ENCODE measurements at places on chromosomes 12 and 14.

- DNase-seq, result no peak
Observed at GRCh38 chr12:51388846-51389245, 2.4 kb downstream of the GALNT6 start.

DNA sequence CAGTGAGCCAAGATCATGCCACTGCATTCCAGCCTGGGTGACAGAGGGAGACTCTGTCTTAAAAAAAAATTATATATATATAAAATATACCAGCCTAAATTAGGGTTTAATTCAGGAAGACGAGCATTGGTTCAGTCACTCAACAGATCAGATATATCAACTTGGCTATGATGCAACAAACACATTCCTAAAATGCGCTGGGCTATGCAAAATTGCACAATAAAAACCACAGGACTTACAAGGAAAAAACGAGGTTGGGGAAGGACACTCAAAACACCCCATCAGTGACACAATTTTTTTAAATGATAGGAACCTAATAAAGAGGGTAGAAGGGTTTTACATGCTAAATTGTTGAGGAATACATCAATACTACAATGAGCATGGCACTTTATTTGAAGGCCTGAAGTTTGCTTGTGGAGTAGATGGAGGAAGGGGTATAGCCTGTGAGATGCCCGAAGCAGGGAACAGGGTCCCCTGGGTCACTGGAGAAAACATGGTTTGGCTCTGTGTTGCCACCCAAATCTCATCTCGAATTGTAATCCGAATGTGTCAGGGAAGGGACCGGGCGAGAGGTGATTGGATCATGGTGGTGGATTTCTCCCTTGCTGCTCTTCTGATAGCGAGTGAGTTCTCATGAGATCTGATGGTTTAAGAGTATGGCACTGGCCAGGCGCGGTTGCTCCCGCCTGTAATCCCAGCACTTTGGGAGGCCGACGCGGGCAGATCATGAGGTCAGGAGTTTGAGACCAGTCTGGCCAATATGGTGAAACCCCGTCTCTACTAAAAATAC, 71.2 kb downstream of the TNFAIP2 start:
- DNase-seq, result no peak

GRCh38 chr12:93536766-93537488, 35.5 kb upstream of the SOCS2 start:
- DNase-seq, result no peak

DNA sequence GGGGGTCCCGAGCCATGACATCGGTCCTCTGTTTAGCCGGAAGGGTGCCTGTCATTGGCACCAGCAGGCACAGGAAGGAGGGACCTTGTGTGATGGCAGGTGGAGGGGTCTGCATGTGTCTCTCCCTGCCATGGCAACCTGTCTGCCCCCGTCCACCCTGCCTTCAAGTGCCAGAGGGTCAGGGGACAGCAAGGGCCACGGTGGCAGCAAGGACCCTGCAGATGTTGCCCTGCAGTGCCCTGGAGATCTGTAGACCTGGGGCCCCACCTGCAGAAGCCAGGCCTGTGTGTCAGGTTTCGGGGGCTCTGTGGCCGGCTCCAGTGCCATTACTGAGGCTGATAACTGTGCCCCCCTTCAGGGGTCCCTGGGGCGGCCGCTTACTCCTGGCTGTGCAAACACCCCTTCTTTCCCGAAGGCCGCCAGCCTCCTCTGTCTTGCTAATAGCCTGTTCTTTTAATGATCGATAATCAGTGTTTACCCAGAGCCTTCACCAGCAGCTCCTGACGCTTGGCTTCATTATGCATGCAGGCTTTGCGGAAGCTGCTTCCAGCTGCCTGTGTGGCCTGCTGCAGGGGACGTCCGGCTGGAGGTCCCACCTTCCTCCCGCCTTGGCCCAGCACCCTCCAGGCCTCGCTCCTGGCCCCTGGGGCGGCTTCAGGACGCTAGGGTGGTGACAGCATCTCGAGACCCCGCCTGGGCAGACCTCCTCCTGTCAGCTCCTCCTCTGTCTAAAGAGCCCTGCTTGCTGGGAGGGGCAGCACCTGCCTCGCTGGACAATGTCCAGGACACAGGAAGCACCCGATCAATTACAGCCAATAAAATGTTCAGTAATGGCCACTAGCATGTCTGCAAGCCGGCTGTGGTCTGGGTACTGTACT, 153.0 kb downstream of the KIF26A start:
- no peak for DNase-seq

GRCh38 chr12:6345319-6346091, 3.6 kb upstream of the TNFRSF1A start:
- DNase-seq, result peak; percentile 39

DNA sequence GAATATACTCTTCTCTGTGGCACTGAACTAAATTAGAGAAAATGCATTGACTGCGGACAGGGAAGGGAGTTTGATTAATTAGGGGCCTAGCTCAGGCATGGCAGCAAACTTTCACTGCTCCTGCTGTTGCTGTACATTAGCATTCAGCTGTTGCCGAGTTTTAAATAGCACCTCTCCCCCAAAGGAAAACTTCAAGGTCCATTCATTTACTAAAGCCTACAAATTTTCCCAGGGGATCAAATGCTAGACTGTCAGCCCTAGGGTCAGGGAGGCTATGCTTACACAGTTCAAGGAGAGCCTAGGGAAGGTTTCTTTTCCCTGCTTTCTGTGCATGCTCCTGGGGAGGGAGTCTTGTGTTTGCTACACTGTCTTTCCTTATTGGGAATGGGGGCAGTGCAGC, 60.0 kb upstream of the GZMB start:
- DNase-seq, result no peak

DNA sequence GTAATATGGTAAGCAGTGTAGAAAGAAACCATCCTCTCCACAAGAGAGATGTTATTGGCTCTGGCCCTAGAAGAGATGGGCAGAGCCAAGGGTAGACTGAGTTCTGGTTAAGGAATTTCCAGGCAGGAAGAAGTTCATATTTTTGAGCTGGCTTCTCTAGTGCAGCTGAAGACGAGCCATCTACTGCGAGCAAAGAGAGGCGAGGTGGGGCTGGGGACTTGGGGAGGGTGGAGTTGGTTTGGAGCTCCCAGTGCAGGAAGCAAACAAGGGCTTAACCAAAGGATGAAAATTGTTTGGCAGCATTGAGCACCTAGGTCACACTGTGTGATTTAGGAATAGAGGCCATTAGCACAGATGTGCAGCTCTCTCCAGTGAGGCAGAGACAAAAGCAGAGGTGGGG, 239.6 kb downstream of the ZFP36L1 start:
- no peak for DNase-seq

DNA sequence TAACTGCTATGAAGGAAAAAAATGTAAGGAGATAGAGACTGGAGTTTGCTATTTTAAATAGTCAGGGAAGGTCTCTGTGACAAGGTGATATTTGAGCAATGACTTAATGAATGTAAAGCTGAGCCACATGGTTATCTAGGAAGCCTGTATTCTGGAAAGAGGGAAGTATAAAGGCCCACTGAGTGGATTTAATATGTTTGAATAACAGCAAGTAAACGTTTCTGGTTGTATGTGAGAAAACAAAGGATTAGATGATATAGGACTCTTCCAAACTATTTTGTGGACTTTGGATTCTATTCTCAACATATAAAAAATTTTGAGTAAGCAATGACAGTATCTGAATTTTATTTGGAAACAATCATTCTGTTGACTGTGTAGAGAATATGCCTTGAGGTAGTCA, 5.2 kb downstream of the LRRIQ1 start:
- no peak for DNase-seq
